ENCODE measurements at places on chromosomes 6 and 20.

- no peak overlapping the region for H3K27ac ChIP-seq
- no peaks in the 10 kb centered on the region for H3K36me3 ChIP-seq
- no peak for DNase-seq
Measured at GRCh38 chr6:3382326-3383279, 74.2 kb downstream of the SLC22A23 start.

DNA sequence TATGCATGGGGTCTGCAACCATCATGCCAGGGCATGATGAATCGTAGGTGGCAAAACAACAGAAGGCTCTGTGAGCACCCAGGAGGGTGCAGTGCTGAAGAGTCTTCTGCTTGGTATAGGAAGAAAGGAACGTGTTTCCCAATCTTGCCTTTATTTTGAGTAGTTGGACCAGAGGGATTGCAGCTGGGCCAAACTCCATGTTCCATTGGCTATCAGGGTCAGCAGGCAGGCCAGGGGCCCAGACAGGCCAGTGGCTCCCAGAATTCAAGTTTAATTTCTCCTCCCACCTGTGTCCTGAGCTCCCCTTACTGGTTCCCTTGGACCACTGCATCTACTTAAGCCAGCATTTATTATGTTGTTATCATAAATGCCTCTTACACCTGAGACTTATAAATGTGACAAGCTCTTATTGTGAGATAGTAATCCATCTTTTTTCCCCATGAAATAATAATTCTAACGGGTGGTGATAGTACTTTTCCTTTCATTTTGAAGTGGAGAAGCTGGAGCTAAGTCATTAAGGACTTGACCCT, 918 bp upstream of the TRIM38 start:
- H3K4me3 ChIP-seq: peak overlapping the region; percentile 96
- no peaks in the 10 kb centered on the region for H3K27me3 ChIP-seq
- peaks cover 57% of the 10 kb centered on the region for H3K36me3 ChIP-seq

- no peaks in the 10 kb centered on the region for H3K4me1 ChIP-seq
- H3K36me3 ChIP-seq: no peaks in the 10 kb centered on the region
- H3K4me3 ChIP-seq: no peak overlapping the region
- H3K27me3 ChIP-seq: no peaks in the 10 kb centered on the region
Measured at GRCh38 chr6:101918471-101918870, 525.0 kb downstream of the GRIK2 start.

DNA sequence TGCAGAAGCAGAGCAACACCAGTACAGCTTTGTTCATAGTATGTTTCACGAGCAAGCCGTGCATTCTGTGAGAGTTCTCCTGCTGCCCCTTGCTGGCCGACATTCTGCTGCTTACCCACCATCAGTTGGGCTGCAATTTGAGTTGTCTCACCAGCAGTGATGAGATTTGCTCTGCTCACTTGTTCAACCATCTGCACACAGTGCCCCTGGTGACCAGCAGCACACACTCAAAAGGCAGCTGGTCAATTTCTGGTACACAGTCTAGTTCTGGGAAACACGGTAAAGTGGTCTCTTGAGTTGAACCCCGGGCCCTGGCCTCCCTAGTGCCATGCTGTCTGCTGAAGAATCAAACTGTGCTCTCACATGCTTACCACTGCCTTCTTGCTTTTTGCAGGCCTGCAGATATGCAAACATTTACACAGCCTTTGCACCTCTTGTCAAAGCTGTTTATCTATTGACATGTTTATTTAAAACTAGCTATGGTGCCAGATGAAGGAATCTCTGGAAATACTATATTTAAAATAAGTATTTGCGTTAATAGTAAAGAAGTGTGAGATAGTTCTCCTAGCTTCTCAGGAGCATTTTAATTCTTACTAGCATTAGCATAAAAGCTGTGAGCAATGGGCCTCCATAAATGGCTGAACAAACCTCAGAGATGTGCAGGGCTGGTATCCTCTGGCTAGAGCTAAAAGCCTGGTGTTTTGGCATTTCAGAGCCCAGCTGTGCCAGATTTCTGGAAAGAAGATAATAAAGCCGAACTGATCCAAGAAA, 234.3 kb downstream of the ARHGAP18 start:
- H3K36me3 ChIP-seq: no peaks in the 10 kb centered on the region
- H3K27ac ChIP-seq: no peak overlapping the region
- DNase-seq: no peak
- no peaks in the 10 kb centered on the region for H3K27me3 ChIP-seq
- H3K4me1 ChIP-seq: no peaks in the 10 kb centered on the region
- no peak overlapping the region for H3K4me3 ChIP-seq

DNA sequence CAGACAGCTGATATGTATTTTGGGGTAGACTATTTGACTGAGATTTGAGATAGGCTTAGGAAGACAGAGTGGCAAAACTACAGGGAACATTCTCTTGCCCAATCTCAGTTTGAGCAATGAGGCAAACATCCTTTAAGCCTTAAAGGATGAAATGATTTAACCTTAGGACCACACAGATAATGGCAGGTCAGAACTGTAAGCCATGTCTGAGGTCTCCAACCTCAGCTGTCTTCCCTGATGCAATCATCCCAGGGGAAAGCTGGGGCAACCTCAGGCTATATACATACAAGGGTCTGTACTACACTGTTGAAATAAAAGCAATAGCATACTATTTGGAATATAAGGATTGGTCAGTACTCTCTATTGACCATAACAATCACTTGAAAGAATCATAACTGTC, 83.8 kb upstream of the NUP153 start:
- no peak overlapping the region for H3K27ac ChIP-seq
- no peak overlapping the region for H3K4me3 ChIP-seq
- H3K4me1 ChIP-seq: no peaks in the 10 kb centered on the region
- H3K27me3 ChIP-seq: peaks cover 29% of the 10 kb centered on the region
- no peak for DNase-seq
- no peaks in the 10 kb centered on the region for H3K36me3 ChIP-seq

DNA sequence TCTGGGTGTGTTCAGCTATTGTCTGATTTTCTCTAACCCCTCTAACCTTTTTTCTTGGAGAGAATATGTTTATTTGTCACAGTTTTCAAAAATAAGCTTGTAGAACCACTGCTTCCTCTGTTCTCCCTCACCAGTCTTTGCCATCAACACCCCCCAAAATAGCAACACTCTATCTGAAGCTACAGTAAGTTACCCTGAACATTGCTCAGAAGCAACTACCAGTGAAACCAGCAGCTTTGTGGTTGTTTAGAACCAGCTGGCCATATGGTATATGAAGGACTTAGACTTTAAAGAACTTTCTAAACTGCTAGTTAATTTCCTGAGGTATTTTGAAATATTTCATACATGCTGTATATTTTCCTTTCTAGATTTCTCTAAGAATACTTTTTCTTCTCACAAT, 242.9 kb downstream of the KHDRBS2 start:
- no peaks in the 10 kb centered on the region for H3K27me3 ChIP-seq
- no peaks in the 10 kb centered on the region for H3K36me3 ChIP-seq
- DNase-seq: no peak
- no peak overlapping the region for H3K27ac ChIP-seq

DNA sequence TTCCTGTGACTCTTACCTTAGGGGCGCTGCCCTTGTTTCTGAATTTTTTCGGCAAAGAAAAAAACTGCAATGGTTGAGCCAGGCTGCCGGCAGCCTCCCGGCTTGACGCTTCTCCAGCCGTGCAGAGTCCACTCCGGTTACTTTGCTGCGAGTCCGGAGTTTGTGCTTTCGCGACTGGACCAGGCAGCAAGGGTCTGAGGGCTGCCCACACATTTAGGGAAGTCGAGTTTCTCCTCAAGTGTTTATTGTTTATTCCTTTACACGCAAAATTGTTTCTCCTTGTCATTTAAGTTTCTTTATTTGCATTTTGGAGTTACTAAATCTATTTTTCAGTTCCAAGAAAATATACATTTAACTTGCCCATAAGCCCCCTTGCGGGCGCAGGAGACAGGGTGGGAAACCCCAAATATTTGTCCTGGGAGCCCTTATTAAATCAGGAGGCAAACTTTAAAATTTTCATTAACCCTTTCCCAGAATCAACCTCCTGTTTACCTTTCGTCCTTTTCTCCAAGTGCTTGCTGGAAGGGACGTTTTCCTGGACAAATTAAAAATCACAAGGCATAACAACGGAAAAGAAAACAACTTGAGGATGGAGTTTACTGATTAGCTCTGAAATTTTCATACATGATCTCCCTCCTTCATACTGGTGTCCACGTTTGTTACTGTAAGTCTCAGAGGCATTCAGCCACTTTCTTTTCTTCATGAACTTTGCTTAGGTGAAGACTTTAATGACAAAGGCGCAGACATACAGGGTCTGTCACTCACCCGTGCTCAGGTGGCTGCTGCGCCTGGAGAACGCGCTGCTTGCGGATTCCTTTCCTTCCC, 1.7 kb upstream of the PDE10A start:
- no peak for DNase-seq
- H3K27ac ChIP-seq: peak overlapping the region; percentile 46
- H3K36me3 ChIP-seq: peaks cover 5% of the 10 kb centered on the region
- H3K4me3 ChIP-seq: no peak overlapping the region

GRCh38 chr6:106279179-106279578, 46.4 kb downstream of the ATG5 start:
- no peak for DNase-seq
- no peak overlapping the region for H3K27ac ChIP-seq
- peaks cover 48% of the 10 kb centered on the region for H3K4me1 ChIP-seq
- H3K4me3 ChIP-seq: no peak overlapping the region

- no peak overlapping the region for H3K4me3 ChIP-seq
- peak; percentile 60 for DNase-seq
- H3K27me3 ChIP-seq: no peaks in the 10 kb centered on the region
Measured at GRCh38 chr6:195861-196360, 96.4 kb upstream of the DUSP22 start.

DNA sequence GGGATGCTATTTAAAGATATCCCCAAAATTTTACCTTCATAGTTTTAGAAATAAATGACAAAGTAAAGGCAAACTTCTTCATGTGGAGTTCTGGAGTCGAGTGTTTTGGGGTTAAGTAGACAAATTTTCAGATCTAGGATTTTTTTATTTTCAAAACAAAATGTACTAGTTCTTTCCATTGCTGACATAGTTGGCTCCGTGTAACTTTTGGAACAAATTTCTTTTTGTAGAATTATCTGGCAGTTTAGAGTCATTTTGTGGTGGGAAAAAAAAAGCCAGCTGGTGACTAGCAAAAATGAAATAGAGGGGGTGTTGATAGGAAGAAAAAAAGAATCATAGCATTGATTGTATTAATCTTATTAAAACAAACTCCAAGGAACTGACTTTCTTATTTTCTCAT, 131.6 kb upstream of the TCF21 start:
- no peaks in the 10 kb centered on the region for H3K4me1 ChIP-seq
- H3K4me3 ChIP-seq: no peak overlapping the region
- no peak for DNase-seq
- H3K27me3 ChIP-seq: peaks cover 2% of the 10 kb centered on the region
- H3K27ac ChIP-seq: no peak overlapping the region

- peaks cover 44% of the 10 kb centered on the region for H3K36me3 ChIP-seq
- H3K4me1 ChIP-seq: peaks cover 12% of the 10 kb centered on the region
- H3K27me3 ChIP-seq: no peaks in the 10 kb centered on the region
- no peak overlapping the region for H3K4me3 ChIP-seq
- H3K27ac ChIP-seq: no peak overlapping the region
- no peak for DNase-seq
Measured at GRCh38 chr6:130098317-130098716, 79.9 kb downstream of the L3MBTL3 start.

DNA sequence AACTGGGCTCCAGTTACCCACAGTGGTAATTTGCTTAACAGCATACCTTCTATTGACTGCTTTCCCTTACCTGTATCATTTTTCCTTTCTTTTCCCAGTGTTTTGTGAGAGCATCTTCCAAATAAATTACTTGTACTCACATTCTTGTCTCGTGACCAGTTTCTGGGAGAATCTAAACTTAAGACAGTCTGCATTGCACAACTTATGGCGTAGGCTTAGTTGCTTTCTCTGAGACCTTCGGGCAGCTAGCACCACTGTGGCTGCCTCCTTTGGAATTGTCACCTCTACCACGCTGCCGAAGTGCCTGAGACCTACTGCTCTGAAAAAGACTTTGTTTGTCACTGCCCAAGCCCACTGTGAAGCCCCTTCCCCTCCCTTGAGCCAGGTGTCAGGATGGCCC, 188.1 kb upstream of the BMP2 start:
- no peak for DNase-seq
- H3K4me1 ChIP-seq: no peaks in the 10 kb centered on the region
- no peak overlapping the region for H3K27ac ChIP-seq
- H3K36me3 ChIP-seq: no peaks in the 10 kb centered on the region
- no peaks in the 10 kb centered on the region for H3K27me3 ChIP-seq

DNA sequence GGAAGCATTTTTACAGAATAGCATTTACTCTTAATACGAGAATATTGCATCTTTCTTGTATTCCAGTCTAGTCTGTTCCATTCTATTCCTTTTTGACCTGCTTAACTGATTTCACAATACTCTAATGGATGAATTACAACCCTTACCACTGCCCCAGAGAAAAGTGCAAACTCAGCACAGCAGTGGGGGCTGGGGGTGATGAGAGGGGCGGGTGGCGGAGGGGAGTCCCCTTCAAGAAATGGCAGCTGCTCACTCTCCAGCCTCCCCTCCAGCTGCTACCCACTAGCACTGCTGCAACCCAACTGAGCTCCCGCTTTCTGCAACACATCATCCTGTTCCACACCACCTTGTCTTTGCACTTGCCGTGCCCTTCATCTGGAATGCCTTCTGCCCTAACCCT, 30.1 kb downstream of the PIM1 start:
- H3K27ac ChIP-seq: no peak overlapping the region
- no peak for DNase-seq
- H3K36me3 ChIP-seq: peaks cover 3% of the 10 kb centered on the region
- no peaks in the 10 kb centered on the region for H3K27me3 ChIP-seq
- H3K4me1 ChIP-seq: peaks cover 40% of the 10 kb centered on the region

DNA sequence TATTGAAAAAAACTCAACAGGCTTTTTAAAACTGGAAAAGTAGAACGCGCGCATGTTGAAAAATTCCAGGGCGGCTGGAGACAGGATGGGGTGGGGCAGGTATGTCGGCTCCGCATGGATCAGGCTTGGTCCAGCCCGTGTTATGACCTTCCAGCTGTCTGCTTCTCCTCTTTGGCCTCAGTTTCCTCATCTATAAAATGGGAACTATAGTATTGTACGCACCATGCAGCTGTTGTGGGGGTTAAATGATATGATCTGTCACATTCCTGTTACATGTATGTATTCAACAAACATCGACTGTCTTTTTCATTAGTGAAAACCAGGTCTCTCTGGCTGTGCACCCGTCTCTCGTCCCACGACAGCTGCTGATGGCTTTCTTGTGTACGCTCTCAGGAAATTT, 18.8 kb downstream of the PHACTR3 start:
- no peak overlapping the region for H3K4me3 ChIP-seq
- H3K27me3 ChIP-seq: peaks cover 3% of the 10 kb centered on the region
- DNase-seq: no peak
- no peak overlapping the region for H3K27ac ChIP-seq
